Right lobe of liver (tissue), 6 donors: ENCODE measurements at places on chromosomes 3 and 15.

- no peak for DNase-seq
Measured at GRCh38 chr3:107209302-107209990, 167.8 kb upstream of the CCDC54 start.

GRCh38 chr15:52960283-52960682 lies 170.1 kb upstream of the ONECUT1 start:
- no peak for DNase-seq

- DNase-seq, result no peak
Measured at GRCh38 chr3:136733317-136733833, 18.8 kb downstream of the STAG1 start.

DNA sequence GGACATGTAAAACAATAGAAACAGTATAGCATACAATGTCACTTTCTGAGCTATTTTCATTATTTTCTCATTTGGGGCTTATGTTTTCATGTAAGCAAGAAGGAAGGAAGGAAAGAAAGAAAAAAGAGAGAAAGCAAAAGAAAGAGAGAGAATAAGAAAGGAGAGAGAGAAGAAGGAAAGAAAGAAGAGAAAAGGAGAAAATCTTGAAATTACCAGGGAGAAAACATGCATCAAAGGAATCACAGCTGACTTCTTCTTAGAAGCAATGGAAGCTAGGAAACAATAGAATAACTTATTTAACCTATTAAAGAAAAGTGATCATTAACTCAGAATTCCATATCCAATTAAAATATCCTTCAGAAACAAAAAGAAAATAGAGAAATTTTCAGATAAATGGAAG lies 471.5 kb downstream of the OCA2 start:
- no peak for DNase-seq

GRCh38 chr3:39086144-39086543 lies 21.3 kb downstream of the GORASP1 start:
- DNase-seq, result no peak

DNA sequence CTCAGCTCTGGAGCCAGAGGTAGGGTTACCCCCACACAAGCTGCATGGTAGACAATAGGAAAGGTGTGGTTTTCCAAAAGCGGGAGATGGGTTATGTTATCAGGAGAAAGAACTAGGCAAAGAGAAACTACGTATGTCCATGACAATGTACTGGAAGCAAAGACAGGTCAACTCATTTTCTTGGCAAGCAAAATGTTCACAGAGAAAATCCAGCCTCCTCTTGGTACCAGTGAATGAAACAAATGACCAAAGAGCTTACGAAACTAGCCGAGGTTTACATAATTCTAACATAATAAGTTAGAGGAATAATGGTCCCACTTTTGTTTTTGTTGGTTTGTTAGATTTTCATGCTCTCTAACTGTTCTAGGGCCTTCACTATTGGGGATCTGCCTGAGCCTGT lies 338.1 kb upstream of the TGFBR2 start:
- DNase-seq, result no peak

GRCh38 chr15:70259028-70259424 lies 161.3 kb upstream of the TLE3 start:
- peak; percentile 72 for DNase-seq

DNA sequence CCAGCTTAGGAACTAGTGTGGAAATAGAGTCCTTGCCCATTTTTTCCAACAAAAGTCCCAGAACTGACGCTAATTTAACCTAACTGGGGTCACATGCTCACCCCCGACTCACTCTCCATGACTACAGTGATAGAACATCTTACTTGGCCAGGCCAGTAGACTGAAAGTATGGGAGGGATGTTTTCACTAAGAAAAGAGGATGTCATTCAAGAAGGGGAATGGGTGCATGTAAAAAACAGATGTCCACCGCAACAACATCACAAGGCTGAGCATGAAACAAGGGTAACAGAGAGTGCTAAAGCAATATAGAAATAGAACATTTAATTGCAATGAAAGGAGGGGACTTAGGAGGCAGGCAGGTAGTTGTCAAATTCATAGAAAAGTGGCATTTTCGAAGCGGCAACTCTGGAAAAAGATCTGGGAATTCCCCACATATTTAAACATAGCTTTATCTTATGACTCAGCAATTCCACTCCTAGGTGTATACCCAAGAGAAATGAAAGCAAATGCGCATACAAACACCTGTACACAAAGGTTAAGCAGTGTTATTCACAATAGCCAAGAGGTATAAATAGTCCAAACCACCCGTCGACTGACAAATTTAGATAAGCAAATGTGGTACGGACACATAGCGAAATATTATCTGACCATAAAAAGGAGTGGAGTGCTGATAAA lies 41.1 kb upstream of the UBE2E2 start:
- no peak for DNase-seq

- DNase-seq, result no peak
Measured at GRCh38 chr3:25427563-25427941, 511 bp upstream of the RARB start.

- DNase-seq, result no peak
Measured at GRCh38 chr3:4866866-4867265, 112.4 kb upstream of the BHLHE40 start.

DNA sequence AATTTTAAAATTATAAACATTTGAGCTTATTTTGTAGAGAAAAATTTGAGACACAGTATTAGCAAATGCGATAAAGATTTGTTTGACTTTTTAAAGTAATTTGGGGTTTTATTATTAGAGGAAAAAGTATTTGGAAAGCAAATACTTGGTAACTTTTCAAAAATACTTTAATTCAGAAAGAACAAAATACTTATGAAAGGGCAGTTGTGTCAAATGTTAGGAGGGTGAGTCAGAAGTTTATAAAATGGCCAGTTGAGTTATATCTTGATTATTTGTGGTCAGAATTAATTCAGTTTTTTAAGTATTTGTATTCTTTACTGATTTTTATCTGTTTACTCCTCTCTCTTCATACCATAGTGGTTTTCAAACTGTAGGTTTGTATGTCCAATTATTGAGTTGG lies 12.1 kb downstream of the LACTB start:
- no peak for DNase-seq

DNA sequence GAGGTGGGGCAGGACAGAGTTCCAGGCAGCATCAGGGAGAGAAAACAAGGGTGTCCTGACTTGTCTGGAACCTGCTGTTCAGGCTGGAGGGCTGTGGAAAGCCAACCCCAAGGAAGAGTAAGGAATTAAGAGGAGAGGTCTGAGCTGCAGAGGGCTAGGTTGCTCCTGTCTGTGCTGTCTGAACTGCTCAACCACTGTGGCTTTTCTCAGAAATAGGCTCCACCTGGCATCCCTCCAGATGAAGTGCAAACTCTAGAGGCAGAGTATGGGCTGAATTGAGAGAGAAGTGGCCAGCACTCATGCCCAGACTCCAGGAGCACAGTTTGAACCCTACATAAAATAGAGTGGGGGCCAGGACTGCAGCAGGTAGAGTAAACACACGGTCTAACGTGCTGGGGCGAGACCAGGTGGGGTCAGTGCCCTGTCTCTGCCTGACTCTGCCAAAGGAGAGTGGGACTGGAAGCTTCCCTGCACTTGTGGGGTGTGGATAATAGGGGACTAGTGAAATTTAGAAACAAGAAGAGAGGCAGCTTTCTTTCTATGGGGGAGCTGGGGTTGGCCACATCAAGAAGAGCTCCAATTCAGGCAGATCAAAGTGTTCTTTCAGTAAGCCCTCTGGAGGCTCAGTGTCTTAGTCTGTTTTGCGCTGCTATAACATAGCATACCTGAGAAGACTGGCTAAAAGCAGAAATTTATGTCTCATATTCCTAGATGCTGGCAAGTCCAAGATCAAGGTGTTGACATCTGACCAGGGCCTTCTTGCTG lies 28.0 kb upstream of the MNS1 start:
- DNase-seq, result no peak

DNA sequence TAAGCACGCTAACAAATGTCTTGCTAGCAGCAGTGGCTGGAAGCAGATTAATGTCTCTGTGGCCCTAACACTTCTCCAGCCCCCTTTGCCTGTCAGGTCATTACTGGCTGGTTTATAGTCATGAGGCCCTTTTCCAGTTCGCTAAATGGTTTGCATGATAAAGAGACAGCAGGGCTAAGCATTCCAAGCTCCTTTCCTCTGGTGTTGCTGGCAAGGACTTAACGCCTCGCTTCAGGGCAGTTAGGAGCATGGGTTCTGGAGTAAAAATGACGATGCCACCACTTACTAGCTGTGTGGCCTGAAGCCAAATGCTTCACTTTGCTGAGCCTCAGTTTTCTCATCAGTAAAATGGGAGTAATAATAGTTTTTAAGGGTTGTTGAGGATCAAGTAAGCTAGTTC lies 185.9 kb downstream of the MEGF11 start:
- peak; percentile 4 for DNase-seq
